ENCODE measurements at places on chromosomes 5 and 9.
A peak's percentile ranks its signal among the peaks of the same experiment; 100 is the strongest.

- no peak for DNase-seq
These were observed 20.2 kb downstream of the GLDC start for GRCh38 chr9:6625363-6625762.

- DNase-seq = no peak
These were observed 78.4 kb downstream of the ZNF354C start for GRCh38 chr5:179138568-179138925.

GRCh38 chr5:72991394-72991793 is 35.6 kb downstream of the FCHO2 start:
- DNase-seq = no peak

DNA sequence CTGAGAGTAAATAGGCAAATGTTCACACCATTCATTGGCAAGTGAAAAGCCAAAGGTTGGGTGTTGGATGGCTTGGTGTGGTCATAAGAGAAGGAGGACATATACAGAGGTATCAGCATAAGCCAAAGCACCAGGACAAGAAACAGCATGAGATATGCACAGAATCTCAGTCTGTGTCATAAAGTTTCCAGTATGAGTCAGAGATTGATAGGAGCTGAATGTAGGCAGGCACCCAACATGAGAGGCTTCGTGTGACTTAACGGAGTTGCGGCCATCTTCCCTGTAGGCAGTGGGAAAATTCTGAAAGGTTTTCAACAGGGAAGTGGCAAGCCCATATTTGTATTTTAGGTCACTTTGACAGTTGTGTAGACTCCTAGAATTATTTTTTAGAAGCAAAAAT is 54.5 kb downstream of the SNCAIP start:
- no peak for DNase-seq

GRCh38 chr9:114604989-114605388 is 6.1 kb upstream of the TMEM268 start:
- DNase-seq = no peak

- no peak for DNase-seq
These were observed 243.4 kb upstream of the RPS23 start for GRCh38 chr5:82521431-82522051.

DNA sequence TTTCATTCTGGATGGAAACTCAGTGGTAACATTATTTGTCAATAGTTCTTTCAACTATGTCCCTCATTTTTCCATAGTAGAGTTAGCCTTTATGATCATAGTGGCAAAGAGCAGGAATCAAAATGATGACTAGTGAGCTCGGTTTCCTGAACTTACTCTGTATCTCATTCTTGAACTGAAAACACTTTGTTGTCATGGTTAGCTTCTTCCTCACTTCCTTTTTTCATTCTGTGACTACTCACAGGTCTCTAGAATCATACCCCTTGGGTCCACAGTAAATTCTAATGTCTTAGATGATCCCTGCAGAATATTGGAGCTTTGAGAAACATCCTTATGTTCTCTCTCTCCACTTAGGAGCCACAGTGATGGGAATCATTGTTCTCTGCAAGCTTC is 29.4 kb upstream of the RECK start:
- DNase-seq = no peak

DNA sequence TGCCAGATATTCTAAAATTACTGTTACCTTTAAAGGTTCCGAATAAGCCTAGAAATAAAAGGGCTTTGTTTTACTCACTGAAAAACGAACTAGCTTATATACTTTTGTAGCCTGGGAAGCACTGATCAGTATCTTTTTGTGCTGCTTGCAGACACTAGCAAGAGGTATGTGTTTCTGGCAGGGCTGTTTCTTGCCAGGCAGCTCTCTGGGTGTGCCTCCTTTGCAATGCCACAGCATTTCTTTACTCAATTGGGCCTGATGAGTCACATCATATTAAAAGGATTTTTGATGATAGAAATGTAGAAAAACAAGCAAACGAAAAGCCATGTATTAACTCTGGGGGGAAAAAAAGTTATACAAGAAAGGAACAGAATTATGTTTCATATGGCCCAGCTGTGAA is 35.6 kb downstream of the CD180 start:
- DNase-seq = peak; percentile 32

DNA sequence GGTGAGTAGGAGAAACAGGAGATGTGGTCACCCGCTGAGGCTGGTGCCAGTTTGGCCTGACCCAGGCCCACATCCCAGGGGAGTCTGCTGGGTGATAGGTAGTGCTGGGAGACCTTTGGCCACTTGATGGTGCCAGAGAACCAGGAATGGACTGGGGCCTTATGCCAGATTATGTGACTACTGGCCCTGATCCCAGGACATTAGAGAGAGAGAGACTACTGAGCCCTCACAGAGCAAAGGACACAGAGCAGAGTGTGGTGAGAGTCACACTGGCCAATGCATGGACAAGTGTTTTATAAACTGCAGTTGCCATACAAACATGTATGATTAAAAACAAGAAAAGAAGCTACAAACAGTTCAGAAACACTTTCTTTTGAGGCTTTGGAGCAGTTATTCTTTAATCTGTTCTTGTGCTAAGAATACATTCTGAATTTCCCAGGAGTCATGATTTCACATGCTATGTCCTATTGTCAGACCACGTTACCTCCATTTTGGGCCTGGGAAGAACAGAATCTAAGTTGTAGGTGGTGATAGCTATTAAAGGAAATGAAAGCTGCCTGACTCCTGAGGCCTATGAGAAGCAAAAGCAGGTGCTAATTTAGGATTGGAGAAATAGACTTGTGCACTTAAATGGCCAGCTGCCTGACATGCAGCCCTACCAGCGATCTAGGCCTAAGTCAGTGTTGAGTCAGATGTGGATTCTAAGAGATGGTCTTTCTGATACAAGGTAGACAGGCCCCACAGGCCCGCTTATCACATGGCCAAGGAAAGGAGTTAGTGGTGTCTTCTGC is 32.6 kb upstream of the TMOD1 start:
- peak; percentile 43 for DNase-seq

- DNase-seq = peak; percentile 87
These were observed 46.6 kb upstream of the PRSS3 start for GRCh38 chr9:33748633-33749304.

- no peak for DNase-seq
These were observed 361.3 kb downstream of the PTPRD start for GRCh38 chr9:10251490-10251889.

DNA sequence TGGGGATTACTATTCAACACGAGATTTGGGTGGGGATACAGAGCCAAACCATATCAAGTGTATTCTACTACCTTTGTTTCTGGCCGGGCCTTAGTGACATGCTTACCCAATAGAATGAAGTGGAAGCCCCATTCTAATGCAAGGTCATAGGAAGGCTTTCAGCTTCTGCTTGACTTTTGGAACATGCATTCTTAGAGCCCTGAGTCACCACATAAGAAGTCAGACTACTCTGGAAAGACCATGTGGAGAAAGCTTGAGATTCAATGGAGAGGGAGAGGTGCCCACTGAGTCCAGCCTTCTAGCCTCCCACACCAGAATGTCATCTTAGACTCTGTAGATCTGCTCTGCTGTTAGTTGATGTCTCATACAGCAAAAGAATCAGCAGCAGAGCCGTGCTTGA is 155.7 kb upstream of the FBN2 start:
- DNase-seq = no peak

GRCh38 chr5:82494942-82495341 is 216.8 kb upstream of the RPS23 start:
- DNase-seq = no peak

DNA sequence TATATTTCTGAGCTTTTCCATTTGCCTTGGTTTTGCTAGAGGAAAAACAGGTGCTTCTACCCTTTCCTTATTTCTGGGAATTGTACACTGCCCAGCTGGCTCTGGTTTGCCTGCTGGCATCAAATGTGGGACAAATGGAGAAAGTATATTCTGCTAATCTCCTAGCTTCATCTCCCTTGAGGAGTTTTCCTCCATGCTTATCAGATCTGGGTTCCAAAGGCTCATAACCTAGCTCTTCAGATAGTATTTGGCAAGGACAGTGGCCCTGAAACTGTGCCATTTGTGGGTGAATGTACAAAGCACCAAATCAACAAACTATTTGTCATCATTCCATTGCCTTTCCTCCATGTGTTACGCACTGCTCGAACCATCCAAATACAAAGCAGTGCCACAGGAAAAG is 16.2 kb downstream of the PRLR start:
- no peak for DNase-seq

- no peak for DNase-seq
These were observed 12.7 kb downstream of the ABLIM3 start for GRCh38 chr5:149153751-149154610.

DNA sequence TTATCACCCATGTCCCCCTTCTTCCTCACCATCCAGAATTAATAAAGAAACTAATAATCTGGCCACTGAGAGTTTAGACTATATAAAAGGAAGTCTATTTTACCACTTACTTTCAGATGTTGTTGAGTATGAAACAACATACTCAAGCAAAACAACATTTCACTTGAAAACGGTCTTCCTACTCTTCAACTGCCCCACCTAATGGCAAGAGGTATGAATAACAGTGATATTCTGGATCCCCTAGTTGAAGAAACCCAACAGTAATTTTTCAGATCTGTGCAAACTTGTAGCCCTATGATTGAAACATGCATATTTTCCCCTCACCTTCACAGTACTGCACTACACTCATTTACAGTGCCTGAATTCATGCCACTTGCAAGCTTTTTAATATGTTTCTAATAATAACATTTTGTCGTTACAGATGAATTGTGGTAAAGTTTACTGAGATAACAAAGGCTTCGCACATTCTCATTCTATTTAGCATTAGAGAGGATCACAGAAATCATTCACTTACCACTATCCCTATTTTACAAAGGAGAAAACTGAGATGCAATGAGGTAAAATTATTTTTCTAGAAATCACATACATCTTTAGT is 267.9 kb upstream of the PDE4D start:
- DNase-seq = no peak

DNA sequence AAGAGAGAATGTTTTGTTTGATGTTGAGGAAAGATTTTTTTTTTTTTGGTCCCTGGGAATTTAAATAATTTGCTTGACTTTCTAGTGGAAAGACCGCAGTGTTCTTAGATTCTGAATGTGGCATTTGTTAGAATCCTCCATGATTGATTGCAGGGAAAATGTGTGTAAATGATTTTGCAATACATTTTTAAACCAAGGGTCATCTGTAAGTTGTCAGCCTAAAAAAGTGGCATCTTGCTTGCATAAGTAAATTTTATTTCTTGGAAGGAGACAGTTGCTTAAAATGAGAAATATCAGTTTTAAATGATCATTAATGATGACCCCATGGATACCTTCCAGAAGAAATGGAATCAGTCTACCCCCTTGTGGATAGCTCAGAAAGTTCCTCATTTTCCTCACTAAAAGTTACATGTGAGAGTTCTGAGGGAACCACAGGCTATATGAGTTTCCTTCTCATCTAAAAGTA is 105.1 kb upstream of the SLC25A48 start:
- DNase-seq = no peak

DNA sequence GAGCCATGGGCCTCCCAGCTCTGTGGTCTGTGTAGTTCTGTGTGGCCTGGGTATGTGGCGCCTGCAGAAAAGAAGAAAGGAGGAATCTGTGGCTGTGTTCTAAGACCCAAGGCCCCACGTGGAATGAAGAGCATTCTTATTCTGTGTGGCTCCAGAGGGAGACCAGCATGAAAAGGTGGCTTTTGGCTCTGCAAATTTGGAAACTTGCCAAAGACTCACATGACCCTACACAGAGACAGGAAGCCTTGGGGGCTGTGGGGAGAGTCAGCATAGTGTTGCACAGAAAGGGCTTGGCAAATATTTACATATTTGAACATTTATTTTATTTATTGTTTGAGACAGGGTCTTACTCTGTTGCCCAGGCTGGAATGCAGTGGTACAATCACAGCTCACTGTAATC is 193.3 kb downstream of the TMEM38B start:
- peak; percentile 35 for DNase-seq

GRCh38 chr9:129703667-129704355 is 38.4 kb downstream of the PRRX2 start:
- no peak for DNase-seq

- DNase-seq = peak; percentile 25
These were observed 396.9 kb downstream of the PDE4D start for GRCh38 chr5:59496524-59497134.

- no peak for DNase-seq
These were observed 46.6 kb downstream of the CD180 start for GRCh38 chr5:67149951-67150523.

DNA sequence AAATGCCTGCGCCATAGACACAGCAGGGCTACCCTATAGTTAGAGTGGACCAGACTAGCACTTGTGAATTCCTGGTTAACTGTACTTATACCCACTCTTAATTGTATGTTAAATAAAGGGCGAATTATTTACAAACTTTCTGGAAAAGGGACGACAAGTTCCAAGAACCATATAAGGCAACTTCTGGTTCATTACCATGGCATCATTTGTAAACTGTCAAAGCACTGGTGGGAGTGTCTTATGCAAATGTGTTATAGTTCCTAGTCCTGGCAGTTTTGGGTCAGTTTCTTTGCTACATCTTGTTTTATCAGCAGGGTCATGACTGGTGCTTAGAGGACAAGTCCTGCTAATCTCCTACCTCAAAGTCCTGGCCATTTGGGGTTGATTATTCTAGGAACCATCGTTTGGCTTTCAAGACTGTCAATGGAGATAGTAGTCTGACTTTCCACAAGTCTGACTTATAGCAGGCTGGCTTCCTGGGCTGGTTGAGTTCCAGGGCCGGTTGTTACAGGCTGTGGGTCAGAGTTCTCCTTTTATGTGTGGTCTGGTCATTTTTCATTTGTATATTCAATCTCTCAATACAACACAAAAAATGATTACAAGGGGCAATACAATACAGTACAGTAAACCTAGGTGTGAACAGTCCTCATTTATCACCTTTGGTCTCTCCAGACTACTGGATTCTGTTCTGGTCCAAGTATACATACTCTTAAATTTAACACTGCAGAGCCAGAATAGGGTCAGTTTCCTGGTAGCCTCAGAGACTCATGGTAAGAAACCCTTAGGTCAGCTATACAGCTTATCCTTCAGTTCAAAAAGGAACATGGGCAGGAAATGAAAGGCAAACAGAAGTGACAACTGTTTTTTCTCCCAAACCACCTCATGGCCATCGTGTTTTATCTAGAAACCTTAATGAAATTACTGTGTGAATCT is 8.3 kb upstream of the CFAP95 start:
- no peak for DNase-seq

DNA sequence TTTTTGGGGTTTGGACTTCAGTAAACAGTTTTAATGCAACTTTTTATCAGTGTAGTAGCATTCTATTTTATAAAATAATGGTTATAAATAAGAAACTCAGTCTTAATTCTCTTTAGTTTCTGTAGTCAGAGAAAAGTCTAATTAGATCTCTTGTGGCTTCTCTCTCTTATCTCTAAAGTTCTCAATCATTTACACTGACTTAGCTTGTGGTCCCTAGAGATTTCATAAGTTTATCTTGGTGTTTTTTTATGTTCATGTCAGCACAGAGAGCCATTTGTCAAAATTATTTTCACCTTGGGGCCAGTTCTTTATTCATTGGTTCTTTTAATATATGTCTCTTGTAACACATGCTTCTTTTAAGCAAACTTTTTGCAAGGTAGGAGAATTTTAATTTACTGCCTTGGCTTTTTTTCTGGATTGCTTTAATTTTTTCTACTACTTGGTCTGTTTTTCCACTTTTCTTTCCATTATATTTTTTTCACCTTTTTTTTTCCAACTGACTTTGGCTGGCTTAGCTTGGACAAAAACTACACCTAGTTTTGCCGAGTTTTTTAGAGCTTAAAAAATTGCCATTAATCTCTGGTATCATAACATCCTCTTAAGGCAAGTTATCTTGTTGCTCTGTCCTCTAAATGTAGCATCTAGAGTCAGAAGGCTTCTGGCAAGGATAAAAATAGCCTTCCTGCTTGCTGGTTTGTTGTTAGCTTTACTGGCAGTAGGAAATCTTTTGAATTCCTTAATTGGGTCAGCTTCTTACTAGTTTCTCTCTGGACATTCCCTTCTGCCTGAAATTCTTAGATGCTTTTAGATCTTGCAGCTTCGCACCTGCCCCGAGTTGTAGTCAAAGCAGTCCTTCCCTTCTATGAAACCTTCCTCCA is 35.3 kb downstream of the CPEB4 start:
- DNase-seq = no peak

Data from activated CD8-positive, alpha-beta T cell treated with anti-CD3 and anti-CD28 coated beads, Interleukin-2, amount 10 ng/mL, durations not matched to agents 7 days and 5 days (primary cell).